ENCODE measurements at places on chromosomes 13 and 19.

- DNase-seq: no peak
Observed at GRCh38 chr19:54233941-54234340, 8.6 kb downstream of the LILRA6 start.

DNA sequence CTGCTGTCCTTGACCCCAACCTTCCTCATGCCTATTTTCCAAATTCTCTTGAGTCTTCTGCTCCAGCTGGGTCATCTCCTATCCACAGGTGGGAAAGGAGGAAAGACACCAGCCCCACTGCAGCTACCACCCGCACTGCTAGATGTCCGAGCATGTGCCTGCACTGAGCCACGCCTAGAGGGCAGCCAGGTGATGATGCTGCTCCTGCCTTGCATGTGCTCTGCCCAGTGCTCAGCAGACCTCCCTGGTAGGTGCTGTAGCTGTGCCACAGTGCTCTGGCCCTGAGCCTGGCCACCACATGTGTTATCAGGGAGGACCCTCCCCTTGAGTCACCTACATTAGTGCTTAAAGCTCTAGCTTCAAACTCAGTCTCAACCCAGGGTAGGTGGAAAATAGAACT lies 6.9 kb upstream of the CYSLTR2 start:
- no peak for DNase-seq

DNA sequence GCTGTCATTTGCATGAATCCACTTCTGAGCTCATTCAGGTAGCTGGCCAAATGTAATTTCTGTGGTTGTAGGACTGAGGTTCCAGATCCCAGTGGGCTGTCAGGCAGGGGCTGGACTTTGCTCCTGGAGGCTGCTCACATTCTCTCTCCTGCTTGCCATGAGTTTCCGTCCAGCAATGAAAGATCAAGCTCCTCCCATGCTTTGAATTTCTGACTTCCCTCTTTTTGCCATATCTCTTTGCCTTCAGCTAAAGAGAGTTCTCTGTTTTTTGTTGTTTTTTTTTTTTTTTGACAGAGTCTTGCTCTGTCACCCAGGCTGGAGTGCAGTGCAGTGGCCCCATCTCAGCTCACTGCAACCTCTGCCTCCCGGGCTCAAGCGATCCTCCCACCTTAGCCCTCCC lies 76.9 kb downstream of the ING1 start:
- no peak for DNase-seq

GRCh38 chr13:52600666-52601065 lies 41.6 kb upstream of the HNRNPA1L2 start:
- DNase-seq: no peak

- DNase-seq: no peak
Observed at GRCh38 chr19:47390533-47391488, 28.5 kb downstream of the MEIS3 start.

DNA sequence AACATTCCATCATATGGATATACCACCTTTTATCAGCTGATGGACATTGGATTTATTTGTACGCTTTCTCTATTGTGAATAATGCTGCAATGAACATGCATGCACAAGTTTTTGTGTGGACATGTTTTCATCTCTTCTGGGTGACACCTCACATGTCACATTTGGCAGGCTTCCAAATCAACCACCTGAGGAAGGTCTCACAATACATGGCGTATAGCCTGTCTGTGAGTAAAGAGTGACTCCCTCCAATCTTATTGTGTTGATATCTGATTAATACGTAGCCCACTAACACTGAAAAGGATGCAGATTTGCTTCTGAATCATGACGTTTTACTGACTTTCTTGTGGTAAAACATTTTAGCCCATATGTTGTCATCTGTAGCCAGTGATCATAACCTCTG lies 61.1 kb downstream of the SLC15A1 start:
- DNase-seq: no peak

GRCh38 chr13:30570691-30571090 lies 47.0 kb upstream of the USPL1 start:
- DNase-seq: no peak

DNA sequence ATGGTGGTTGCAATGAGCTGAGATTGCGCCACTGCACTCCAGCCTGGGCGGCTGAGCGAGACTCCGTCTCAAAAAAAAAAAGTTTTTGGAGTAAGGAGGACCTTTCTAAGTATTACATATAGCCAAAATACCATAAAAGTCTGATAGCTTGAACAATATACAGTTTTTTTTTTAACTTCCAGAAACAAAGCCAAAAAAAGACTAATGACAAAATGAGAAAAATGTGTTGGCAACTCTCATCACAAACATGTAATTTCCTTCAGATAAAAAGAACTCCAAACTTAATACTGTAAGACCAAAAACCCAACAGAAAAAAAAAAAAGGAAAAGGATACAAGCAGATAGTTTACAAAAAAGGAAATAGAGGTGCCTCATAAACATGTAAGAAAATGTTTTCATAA lies 68.2 kb upstream of the MED4 start:
- no peak for DNase-seq

- DNase-seq: no peak
Observed at GRCh38 chr13:111503905-111504695, 183.7 kb downstream of the TEX29 start.

- no peak for DNase-seq
Observed at GRCh38 chr19:39709026-39709872, 5.0 kb downstream of the LGALS14 start.

DNA sequence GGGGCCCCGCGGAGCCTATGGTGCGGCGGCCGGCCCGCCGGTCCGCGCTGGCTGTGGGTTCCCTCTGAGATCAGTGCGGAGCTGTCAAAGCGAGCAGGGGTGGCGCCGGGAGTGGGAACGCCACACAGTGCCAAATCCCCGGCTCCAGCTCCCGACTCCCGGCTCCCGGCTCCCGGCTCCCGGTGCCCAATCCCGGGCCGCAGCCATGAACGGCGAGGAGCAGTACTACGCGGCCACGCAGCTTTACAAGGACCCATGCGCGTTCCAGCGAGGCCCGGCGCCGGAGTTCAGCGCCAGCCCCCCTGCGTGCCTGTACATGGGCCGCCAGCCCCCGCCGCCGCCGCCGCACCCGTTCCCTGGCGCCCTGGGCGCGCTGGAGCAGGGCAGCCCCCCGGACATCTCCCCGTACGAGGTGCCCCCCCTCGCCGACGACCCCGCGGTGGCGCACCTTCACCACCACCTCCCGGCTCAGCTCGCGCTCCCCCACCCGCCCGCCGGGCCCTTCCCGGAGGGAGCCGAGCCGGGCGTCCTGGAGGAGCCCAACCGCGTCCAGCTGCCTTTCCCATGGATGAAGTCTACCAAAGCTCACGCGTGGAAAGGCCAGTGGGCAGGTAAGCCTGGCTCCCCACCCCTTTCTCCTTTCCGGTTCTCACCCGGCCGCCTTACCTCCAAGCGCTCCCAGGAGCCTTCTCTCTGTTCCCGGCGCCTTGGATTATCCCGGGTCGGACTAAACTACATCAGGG lies at the start of gene PDX1:
PDX1 (plus strand) TSS at position 67 of the 743 bp plus-strand sequence; CDS start at position 206, 139 bp downstream.
- no peak for DNase-seq

- no peak for DNase-seq
Observed at GRCh38 chr19:11247391-11247790, 8.0 kb downstream of the ANGPTL8 start.

GRCh38 chr13:61111529-61111928 lies 304.1 kb downstream of the PCDH20 start:
- no peak for DNase-seq

DNA sequence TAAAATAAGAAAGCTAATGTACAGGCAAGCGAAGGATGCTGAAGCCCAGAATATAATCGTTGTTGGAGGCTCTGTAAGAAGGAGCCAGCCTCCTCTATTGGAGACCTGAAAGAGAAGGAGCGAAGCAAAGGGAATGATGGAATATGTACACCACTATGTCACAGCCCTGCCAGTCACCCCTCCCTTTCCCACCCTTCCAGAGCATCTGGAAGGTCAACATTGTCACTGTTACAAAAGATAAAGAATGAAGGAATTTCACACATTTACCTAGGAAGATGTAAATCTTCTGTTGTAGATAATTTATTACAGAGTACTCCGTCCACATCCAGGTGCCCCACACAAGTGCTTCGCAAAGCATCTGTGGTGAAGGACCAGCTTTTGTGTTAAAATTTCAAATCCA lies 39.7 kb upstream of the SACS start:
- DNase-seq: no peak

GRCh38 chr13:42732073-42732472 lies 49.3 kb upstream of the FAM216B start:
- no peak for DNase-seq

- no peak for DNase-seq
Observed at GRCh38 chr13:46131705-46132104, 26.9 kb upstream of the CPB2 start.

DNA sequence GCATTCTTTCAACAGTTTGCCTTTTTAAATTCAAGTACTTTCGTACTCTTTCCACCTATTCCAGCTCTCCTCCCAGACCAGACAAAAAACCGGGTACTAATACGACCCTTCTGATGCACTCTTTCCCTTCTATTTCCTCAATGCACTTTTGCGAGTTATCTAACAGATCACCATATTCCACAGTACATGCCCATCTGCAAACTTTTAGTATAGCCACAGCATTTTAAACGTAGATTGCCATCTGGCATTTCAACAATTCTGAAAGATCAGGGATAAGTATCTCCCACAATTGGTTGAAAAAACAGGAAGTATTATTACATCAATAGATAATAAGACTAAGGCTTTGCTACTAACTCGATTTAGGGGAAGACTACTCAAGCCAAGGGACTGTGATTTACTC lies 31.5 kb downstream of the RBM26 start:
- no peak for DNase-seq

- no peak for DNase-seq
Observed at GRCh38 chr13:100549316-100549715, 39.3 kb downstream of the GGACT start.

GRCh38 chr13:50393628-50394027 lies 378.4 kb downstream of the KCNRG start:
- DNase-seq: no peak

DNA sequence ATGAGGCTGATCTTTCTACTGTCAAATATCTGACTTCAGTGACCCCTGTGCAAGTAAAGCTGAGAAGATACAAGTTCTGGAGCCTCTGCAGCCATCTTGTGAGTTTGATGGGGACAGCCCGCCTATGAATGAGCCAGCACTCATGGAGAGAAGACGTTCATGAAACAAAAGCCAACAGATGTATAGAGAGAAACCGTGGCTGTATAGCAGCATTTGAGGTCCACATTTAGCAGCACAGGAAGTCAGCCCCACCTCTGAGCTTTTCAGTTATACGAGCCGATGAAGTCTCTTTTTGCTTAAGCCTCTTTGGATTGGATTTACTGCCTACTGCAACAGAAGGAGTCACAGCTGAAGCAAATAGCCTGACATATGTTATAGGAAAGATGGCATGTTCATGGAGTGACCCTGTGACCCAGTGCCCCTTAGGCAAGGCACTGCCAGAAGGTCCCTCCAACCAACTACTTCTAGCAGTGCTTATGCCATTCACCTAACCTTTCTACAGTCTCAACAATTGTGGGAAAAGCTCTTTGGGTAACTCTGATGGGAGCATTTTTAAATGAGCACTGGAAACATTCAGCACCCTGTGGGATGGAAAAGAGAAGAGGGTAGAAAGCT lies 3.5 kb upstream of the DLEU7 start:
- DNase-seq: no peak

GRCh38 chr19:13693889-13694288 lies 70.4 kb upstream of the MRI1 start:
- DNase-seq: no peak

DNA sequence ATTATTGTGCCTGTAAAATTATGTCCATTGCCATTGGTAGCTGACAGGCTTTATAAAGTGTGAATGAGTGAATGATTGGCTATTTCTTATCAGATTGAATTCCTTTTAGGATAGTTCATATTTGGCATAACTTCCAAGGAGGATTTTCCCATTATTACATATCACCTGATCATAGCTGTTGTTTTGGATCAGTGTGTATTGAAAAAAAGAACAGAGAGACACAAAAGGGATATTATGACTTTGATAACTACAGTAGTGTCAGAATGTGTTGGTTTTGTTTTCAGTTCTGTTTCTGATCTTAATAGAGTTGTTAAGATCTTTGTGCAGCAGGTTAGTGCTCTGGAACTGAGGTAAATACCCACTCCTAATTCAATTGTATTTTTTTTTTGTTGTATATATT lies 103.8 kb downstream of the LRCH1 start:
- DNase-seq: no peak
